ENCODE measurements at places on chromosomes 3 and 15.
A peak's percentile ranks its signal among the peaks of the same experiment; 100 is the strongest.

- DNase-seq, result no peak
These were observed 66.1 kb downstream of the KLF15 start for GRCh38 chr3:126291061-126291460.

GRCh38 chr3:155244216-155244615 is 49.3 kb downstream of the STRIT1 start:
- no peak for DNase-seq

- DNase-seq, result no peak
These were observed 937.3 kb downstream of the ROBO1 start for GRCh38 chr3:78830470-78830869.

DNA sequence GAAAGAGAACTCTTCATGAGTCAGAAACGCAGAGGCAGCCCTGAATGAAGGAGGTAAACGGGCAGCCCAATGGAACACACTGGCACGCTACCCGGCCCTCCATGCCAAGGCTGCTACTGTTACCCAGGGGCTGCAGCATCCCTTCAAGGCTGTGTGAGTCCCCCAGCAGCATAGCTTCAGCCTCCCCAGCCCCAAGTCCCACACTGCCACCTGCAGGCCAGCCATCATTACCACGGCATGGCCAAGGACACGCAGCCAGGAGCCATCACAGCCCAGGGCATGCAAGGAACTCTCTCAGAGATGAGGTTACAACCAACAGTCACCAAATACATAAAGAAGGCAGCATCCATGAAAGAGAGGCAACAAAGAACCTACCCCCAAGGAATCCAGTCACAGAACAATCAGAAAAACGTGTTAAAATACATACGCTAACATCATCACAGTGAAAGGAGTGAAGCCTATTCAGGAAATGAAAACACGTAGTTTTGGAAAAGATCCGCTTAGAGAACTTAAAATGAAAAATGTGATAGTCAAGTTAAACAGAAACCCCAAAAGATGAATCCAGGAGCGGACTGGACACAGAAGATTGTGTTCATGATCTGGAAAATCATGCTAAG is 22.4 kb downstream of the PLA2G4F start:
- peak; percentile 50 for DNase-seq

- DNase-seq, result no peak
These were observed 104.3 kb downstream of the MEX3B start for GRCh38 chr15:81941479-81941878.

DNA sequence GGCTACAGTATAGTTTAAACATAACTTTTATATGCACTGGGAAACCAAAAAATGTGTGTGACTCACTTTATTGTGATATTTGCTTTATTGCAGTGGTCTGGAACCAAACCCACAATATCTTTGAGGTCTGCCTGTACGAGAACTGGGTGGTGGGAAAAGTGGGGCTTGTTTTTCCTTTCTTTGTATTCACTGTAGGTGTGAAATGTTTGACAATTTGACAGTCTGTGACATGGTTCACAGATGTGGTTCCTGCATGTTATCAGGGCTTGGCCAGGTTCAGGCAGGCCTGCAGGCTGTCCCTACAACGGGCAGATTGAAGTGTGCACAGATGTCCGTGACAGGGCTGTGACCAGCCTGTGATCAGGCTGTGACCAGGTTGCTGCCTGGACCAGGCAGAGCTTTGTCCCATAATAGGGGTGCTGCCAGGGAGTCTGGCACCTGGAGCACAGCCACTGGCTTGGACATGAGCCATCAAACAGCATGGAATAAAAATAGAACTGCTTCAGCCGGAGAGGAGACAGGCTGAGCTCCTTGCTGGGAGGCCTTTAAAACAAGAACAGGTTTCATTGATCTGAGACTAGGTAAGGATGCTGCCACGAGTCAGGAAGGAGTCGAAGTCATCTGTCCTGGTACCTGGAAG is 61.0 kb downstream of the KLF13 start:
- DNase-seq, result peak; percentile 51

- DNase-seq, result no peak
These were observed 237.9 kb downstream of the ZMAT3 start for GRCh38 chr3:178833695-178834094.

GRCh38 chr3:71214016-71214415 is 369.5 kb downstream of the FOXP1 start:
- no peak for DNase-seq

DNA sequence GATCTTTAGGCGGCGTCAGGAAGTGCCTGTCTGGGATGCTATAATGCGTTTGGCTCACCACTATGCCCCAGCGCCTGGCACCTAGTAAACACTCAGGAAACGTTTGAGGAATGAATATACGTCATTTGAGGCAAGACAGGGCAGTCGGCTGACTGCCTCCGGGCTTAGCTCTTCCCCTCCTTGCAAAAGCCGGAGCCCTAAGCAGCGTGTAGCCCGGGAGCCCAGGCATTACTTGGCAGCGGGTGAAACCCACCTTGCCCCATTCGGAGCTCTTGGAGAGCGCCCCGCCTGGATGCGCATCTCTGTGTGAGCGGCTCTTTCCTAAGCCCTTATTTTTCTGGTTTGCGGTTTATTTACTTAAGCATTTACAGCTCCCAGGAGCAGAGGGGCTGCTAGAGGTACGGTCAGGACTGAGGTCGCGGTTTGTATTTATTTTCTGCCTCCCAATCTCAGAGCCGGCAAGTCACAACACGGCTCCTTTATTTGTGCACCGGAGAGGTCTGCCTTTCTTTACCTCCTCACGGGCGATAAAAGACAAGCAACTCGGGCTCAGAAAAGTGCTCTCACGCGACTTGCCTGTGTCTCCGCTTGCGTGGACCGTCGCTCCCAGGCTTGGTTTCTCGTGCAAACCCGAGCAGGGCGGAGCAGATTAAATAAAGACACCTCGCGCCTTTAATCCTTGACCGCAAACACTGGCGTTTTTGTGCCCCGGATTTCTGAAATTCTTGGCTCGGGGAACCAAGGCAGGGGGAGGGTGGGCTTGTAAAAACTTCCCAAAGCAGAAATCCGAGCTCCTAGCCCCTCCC is 737 bp upstream of the ITPR1 start:
- DNase-seq, result peak; percentile 43

- DNase-seq, result no peak
These were observed 67.8 kb downstream of the OPA1 start for GRCh38 chr3:193660698-193661411.

- DNase-seq, result no peak
These were observed 120.1 kb downstream of the CHSY1 start for GRCh38 chr15:101131489-101132389.

- no peak for DNase-seq
These were observed 6.4 kb upstream of the RTP3 start for GRCh38 chr3:46491089-46492070.

DNA sequence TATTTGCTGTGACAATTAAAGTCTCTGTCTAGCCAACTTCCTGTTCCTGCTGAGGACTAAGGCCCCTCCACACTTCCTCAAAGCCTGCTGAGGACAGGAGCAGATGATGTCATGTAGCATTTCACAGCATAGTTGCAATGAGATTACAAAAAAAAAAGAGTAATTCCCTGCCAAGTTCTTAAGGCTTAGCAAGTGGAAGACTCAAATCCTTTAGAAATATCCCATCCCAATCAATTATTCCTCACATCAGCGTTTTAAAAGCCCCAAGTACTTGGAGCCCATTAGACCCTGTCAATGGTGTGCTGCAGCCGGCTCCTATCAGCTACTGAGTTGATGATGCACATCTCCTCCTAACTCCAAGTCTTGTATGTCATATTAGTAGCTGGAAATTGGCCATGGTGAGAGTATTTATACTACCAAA is 51.7 kb downstream of the TRANK1 start:
- peak; percentile 76 for DNase-seq

DNA sequence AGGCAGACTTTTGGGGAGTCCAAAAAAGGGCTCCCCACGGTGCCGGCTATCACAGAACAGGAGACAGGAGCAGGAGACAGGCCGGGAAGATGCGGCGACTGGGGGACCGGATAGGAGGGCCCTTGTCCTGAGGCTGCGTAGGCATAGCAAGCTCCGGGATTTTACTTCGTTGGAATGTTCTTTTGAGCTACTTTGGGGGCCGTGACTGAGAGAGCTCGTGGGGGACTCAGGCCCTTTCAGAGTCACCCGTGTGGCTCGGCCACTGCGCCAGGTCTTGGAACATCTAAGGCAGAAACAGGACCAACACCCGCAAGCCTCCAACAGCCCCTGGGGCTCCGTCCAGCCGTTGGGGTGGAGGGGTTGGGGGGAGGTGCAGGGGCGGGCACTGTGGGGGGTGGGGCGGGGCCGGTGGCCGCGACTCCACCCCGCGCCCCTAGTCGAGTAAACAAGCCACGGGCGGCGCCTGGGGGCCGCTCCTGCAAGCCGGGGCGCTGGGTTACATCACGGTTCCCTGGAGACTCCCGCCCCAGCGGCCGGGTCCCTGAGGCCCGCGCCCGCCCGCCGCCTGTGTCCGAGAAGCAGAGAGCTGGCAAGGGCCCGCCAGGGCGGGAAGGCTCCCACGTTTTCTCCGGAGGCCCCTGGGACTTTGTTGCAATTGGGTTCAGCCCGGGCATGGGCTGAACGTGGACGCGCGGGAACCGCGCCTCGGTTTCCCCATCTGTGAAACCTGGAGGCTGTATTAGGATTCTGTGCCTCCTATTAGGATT is 23.3 kb upstream of the C15orf39 start:
- no peak for DNase-seq
